Tibial artery (tissue), 4 donors: ENCODE measurements at places on chromosomes 13 and 19.

GRCh38 chr13:98454389-98454881 lies 122.5 kb downstream of the STK24 start:
- no peak for DNase-seq

GRCh38 chr13:94702181-94703041 lies 9.9 kb downstream of the SOX21 start:
- no peak for DNase-seq

GRCh38 chr19:10339380-10339960 lies at the start of gene ICAM3:
Gene ICAM3, minus strand, starts transcription at chr19:10339624. Its CDS starts 10 bp downstream, at chr19:10339614.
- DNase-seq: no peak

DNA sequence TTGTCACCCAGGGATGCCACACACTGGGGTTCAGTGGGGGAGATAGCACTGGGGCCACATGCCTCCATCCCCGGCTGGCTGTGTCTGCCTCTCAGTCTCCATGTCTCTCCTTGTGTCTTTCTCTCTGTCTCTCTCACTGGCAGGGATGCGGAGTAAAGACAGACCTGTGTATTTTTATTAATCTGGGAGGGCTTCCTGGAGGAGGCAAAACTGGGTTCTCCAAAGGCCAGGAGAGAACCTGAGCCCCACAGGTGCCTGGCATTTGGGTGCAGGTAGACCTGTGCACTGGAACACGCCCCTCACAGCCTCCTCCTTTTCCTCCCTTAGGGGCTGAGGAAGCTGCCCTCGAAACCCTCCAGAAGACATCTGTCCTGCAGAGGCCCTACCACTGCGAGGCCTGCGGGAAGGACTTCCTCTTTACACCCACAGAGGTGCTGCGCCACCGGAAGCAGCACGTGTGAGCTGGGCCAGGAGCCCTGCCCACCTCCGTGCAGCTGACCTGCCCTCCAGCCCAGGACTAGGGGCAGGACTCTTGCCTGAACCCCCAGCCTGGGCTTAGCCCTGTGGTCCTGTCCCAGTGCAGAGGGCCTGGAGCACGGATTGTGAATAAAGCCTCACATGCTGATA lies 32.7 kb downstream of the DHX34 start:
- DNase-seq: no peak

DNA sequence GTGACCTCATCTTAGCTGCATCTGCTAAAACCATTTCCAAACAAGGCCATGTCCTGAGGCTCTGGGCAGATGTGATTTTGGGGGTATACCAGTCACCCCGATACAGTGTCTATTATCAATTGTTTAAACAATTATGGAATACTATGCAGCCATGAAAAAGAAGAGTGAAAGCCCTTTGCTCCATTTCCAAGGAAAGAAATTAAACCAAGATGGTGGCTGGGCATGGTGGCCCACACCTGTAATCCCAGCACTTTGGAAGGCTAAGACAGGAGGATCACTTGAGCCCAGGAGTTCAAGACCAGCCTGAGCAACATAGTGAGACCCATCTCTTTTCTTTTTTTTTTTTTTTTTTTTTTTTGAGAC lies 763 bp downstream of the TEKTIP1 start:
- no peak for DNase-seq
